ENCODE measurements at places on chromosomes 13 and 19.

GRCh38 chr13:20716951-20717350 lies 13.5 kb downstream of the IL17D start:
- no peak for DNase-seq

DNA sequence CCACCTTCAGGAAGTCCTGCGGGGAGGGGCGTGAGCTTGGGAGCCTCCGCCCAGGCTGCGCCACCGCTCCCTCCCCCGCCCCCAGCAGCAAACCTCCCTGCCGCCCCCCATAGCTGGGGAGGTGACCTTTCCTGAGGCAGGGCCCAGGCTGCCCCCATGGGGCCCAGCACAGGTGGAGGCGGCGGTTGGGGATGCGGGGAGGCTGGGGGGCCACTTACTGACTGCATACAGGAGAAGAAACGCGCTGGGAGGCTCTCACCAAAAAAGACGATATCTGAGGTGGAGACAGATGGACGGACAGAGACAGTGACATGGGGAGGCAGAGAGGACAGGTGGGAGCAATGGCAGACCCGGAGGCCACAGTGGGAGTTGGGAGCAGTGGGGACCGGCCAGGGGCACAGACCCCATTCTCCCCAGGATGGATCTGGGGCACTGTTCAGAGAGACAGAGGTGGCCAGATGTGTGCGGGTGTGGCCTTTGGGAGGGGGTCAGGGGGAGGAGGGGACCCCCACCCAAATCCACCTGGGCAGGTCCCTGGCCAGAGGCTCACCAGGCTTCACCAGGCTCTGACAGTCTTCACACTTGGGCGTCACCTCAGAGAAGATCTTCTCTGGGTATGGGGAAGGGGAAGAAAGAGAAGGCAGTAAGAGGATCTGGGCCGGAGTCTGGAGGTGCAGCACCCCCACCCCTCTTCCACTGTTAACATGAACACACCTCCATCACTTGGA lies 3.0 kb upstream of the RINL start:
- DNase-seq, result no peak

DNA sequence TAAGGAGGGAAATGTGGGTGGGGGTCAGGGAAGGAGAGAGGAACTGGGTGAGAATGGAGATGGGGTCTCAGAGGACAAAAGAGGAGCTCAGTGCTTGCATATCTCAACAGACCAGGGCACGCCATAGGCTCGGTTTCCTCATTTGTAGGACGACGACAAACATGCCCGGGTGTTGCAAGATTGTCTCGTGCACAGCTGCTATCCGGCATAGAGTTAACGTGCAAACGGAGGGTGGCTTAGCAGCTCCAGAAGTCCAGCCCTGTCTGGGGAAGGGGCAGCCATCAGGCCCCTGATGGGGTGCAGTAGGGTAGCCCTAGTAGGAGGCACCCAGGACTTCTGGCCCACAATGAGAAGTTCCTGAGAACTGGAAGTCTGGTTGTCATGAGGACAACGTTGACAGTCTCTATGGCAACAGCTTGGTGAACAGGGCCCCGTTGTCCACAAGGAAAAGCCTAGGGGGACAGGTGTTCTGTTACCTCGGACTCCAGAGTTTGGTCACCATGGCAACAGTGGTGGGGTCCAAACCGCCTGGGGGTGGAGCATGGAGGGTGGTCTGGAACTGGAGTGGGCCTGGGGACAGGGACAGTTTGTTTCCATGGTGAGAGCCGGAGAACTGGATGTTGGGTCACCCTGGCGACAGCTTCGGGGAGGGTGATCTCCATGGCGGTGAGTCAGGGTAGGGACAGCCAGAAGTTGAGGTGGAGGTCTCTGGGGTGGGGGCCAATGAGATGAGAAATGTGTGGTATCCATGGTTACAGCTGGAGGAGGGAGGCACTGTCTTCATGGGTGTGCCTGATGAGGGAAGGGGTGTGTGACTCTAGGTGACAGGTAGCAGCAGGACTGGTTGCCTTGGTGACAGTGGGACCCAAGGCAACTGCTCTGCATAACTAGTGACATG lies 16.8 kb downstream of the TM6SF2 start:
- DNase-seq, result no peak

DNA sequence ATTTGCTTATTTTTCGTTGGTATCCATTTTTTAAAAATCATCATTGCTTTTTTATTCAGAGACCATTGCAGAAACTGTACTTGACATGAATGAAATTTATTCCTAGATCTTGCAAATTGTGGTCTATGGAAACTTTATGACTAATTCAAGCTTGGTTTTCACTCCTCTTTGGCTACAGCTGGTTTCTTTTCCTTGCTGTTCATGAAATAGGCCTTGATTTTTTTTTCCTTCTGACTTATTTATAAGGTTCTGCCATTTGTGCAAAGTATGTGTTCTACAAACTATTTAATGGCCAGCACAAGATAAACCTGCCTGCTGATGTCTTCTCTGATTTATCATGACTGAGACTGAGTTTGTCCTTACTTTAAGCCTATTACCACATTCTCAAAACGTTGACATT lies 764.0 kb upstream of the SLITRK5 start:
- no peak for DNase-seq

DNA sequence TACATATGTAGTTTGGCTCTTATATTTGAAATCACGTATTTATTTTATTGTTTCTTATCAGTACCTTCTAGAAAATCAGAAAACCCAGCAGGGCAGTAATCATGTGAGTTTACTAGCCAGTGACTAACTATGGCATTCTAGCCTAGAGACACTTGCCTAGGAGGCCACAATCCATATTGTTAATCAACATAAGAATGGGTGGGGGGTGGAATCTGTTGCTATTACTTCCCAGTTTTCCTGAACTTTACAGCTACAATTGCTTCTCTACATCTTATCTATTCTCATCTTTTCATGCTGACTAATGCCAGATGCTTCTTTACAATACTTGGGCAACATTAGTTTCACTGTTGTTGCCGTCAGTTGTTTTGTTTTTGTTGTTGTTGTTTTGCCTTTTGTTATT lies 18.7 kb upstream of the ATXN8OS start:
- DNase-seq, result no peak

- DNase-seq, result no peak
These were observed 510.0 kb upstream of the KLF12 start for GRCh38 chr13:74644229-74644628.

DNA sequence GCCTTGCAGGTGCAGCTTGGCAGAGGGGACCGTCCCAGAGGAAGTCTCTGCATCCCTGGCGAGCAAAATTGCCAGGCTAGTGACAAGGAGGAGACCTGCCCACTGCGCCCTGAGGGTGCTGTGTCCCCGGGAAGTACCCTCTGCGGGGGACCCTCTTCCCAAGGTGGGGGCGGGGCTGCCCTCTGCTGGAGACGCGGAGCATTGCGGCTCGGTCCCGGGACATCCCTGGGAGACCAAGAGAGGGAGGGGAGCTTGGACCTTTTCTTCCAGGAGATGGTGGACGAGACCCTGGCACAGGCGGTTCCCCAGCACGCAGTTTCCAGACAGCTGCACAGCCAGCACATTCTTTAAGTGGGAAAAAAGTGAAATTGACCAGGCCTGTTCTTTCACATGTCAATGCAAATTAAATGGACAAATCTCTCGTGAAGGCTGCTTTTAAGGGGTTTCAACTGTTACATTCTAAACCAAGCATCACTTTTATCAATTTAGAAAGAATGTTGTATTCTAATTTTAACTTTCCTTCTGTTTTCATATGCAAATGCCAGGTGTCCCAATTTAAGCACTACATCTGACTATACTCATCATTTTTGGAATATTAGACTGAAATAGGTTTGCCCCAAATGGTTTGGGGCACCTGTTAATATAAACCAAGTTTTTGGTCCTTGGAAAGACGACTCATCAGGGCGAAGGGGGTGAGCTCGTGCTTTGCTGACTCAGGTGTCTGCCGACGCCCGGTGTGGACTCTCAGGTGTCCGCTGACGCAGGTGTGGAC lies 60.7 kb downstream of the MCF2L start:
- peak; percentile 60 for DNase-seq

GRCh38 chr19:3123088-3123721 lies 12.6 kb upstream of the GNA15 start:
- no peak for DNase-seq

DNA sequence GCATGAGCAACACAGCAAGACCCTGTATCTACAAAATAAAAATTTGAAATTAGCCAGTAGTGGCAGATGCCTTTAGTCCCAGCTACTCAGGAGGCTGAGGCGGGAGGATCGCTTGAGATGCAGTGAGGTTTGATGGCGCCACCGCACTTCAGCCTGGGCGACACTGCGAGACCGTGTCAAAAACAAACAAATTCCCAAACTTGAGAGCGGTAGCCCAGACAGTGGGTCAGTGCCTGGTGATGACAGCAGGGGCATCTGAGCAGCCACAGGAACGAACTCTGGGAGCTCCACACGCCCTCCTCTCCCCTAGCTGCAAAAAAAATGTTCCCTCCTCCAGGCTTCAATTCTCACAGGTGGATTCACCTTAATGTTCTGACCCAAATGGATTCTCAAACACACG lies 14.1 kb downstream of the ZNF490 start:
- DNase-seq, result no peak

- no peak for DNase-seq
These were observed 86.5 kb upstream of the FBXL3 start for GRCh38 chr13:77113496-77113895.

DNA sequence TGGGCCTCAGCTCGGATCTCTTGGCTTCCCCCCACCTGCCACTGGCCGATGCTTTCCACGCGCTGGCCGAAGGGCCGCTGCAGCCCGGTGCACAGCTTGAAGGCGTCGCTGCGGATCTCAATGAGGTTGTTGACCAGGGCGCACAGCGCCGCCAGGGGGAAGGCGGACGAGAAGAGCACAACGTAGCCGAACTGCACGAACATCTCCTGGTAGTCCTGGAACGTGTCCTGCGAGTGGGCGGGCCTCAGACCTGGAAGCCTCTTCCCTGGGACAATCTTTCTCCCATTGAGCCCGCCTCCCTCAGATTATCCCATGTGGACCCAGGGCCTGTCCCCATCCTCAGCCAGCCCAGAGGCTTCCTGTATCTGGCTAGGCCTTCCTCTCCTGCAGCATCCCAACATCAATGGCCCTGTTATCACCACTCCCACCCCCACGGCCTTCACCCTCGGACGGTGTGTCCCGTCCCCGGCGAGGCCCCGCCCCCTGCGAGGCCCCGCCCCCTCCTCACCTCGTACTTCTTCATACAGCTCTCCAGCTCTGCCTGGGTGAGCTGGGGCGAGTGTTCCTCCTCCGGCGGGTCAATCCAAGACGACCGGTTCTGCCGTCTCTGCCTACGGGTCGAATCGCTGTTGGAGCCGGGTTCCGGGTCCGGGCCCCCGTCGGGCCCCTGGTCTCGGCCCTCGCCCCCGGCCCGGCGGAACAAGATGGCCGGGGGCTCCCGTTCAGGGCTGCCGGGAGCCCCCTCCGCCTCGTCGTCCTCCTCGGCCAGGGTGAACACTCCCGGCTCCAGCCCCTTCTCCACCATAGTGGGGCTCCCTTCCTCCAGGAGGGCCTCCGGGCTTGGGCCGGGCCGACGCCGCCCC lies 6.8 kb downstream of the ANO8 start:
- no peak for DNase-seq

DNA sequence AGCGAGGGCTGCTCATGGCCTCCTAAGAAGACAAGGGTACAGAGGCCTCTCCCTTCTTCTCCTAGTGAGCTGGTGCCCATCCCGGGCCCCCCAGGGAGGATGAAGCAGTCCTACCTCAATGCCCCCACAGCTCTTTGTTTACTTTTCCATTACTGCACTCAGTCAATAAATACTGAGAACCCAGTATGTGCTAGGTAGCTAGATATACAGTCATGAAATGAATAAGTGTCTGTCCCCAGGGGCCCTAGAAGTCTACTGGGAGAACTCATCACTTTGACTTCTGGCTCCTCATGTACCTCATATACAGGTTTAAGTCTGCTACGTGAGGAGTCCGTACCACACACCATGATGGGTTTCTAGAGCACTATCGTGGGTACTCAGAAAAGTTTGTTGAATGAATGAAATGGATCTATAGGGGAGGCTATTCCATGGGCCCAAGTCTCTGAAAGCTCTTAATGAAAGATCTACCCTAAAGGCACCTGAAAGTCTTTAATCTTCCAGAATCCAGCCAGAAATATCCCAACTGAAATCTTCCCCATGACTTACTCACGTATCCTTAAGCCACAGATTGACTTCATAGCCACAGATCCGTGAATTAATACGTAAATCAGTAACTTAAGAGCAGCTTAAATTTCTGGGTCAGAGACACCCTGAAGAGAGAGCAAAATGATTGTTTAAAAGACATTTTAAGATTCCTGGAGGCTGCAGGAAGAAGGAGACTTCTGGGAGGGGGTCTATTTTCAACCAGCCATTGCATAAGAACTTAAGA lies 51.6 kb upstream of the POMP start:
- no peak for DNase-seq

DNA sequence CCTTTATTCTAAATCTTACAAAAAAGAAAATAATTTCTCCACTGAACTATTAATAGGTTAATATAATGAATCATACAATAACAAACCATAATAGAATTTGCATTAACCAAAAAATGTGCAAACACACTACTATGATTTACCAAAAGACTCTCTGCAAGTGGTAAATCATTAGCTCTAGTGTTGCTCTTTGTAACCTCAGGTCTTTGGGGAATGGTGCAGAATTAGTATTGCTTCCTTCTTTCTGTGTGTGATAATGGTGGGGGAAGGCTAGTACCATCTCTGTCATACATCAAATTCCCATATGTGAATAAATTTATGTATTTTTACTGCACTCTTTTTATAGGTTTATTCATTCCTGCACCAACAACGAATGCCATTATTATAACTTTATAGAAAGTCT lies 105.1 kb downstream of the COG6 start:
- no peak for DNase-seq

DNA sequence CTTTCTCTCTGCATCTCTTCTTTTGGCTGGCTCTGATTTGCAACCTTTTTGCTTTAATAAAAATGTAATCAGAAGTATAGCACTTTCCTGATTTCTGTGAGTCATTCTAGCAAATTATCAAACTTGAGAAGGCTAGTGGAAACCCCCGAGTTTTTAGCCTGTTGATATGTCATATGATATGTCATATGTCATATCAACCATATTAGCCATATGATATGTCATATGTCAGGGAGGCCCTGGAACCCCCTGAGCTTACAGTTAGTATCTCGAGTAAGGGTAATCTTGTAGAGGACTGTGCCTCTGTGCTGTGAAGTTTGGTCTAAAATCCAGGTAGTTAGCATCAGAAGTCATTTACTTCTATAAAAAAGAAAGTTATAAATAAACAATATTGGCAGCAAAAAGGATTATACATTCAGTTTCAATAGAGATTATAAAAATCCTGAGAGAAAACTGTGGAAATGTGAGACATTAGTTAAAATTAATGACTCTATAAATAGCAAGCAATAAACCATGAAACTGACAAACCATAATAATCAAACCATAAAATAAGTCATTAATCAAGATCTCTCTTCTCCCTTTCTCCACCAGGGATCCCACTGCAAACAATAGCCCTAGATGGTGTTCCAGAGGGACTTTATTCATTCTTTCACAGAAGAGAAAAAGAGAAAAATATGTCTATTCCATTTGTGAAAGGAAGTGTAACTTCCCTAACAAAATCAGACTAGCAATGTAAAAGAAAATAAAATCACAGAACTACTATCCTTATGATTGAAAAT lies 167.4 kb downstream of the NALCN start:
- no peak for DNase-seq

- no peak for DNase-seq
These were observed at the start of gene ZBTB32 for GRCh38 chr19:35704218-35704617. Gene ZBTB32, plus strand, starts transcription at chr19:35704558. Its CDS starts 10,069 bp downstream, at chr19:35714627.

GRCh38 chr13:24986826-24987225 lies 109.1 kb upstream of the PABPC3 start:
- no peak for DNase-seq

GRCh38 chr19:34416021-34416545 lies 11.9 kb downstream of the PDCD2L start:
- no peak for DNase-seq

All from NCI-H1930 (cell line).